Naive thymus-derived CD4-positive, alpha-beta T cell (primary cell): ENCODE measurements at places on chromosomes 16 and 17. TPM values are rescaled to one million over a fixed set of nuclear protein-coding genes. Genes with fewer than 3 reads are reported as not detected.

The EVPL gene
- 0.39 TPM for total RNA-seq

The FOXN1 gene
- total RNA-seq = not detected

- H3K4me1 ChIP-seq = no peaks in the 10 kb centered on the region
- no peak overlapping the region for H3K27ac ChIP-seq
- DNase-seq = no peak
- no peaks in the 10 kb centered on the region for H3K36me3 ChIP-seq
- H3K27me3 ChIP-seq = peaks cover 6% of the 10 kb centered on the region
Observed at GRCh38 chr17:81429821-81430551, 34.7 kb downstream of the BAHCC1 start.

The HYDIN gene
- 0.32 TPM for total RNA-seq

The ALOX15B gene
- not detected for total RNA-seq

- H3K4me3 ChIP-seq = peak within 1 kb of the TSS; percentile 91
- H3K27ac ChIP-seq = peak within 1 kb of the TSS; percentile 62
- peak; percentile 90 for DNase-seq
- H3K36me3 ChIP-seq = peaks cover 5% of the 10 kb centered on the region
- H3K27me3 ChIP-seq = no peaks in the 10 kb centered on the region
Observed at GRCh38 chr17:44708401-44709263, at the start of gene DBF4B. DBF4B (plus strand) TSS chr17:44708665; CDS start chr17:44708821, 156 bp downstream.

The ZPBP2 gene
- total RNA-seq = 0.17 TPM

DNA sequence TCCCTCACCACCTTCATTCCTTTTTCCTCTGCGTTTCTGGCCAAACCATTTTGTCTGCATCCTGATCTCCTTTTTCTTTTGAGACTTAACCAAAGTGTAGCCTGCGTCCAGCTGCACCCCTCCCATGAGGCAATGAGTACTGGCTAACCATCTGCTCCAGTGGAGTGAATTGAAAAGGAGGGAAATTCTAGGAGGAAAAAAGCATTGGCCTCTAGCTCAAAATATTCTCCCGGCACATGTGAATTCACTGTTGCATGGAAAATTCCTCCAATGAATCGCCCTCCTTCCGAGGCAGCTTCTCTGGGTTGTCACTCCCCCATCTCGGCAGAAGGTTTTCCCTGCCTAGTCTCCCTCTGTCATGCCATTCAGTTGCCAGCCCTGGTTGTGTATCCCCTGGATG lies 5.6 kb downstream of the RAP1GAP2 start:
- H3K27ac ChIP-seq = no peak overlapping the region
- H3K36me3 ChIP-seq = peaks cover 12% of the 10 kb centered on the region
- peaks cover 8% of the 10 kb centered on the region for H3K4me1 ChIP-seq
- no peak for DNase-seq

DNA sequence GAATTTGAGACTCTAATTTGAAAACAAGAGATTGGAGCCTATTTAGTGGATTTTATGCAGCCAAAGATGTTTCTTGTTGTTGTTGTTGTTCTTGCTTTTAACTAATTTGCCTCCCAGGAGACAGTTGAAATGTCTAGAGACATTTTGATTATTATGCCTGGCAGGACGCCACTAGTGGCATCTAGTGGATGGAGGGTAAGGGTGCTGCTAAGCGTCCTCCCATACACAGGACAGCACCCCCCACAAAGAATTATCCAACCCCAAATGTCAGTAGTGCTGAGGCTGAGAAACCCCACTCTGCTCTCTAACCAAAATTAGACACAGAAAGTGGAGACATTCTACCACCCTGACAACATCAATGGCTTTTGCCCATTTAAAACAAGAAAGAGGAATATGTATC lies 15.4 kb upstream of the HSBP1 start:
- no peak overlapping the region for H3K27ac ChIP-seq
- H3K36me3 ChIP-seq = no peaks in the 10 kb centered on the region
- H3K27me3 ChIP-seq = peaks cover 2% of the 10 kb centered on the region
- no peak for DNase-seq
- no peaks in the 10 kb centered on the region for H3K4me1 ChIP-seq

DNA sequence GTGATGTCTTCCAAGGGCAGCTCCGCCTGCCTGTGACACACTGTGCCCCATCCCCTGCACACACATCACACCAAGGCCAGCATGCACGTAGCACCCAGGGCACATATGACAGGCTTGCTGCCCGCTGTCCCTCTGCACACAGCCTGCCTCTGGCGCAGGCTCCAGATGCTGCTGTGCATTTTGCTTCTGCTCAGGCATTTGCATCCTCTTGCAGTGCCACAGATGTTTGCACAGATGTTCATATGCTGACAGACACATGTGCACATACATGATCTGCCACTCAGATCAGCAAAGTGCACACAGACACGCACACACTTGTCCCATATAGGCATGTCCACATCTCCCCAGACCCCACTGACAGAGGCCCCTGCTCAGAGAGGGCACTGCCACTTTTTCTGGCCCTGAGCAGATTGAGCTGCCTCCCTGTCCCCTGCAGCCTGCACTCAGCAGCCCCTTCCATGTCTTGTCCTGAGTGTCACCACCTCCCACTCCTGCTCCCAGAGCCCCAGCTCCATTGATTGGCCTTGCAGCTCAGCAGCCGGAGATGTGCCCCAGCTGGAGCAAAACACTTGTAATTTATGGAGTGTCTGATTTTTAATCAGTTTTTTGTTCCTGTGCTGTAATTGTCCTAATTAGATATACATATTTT lies 115.1 kb upstream of the RPL38 start:
- H3K27ac ChIP-seq = no peak overlapping the region
- no peaks in the 10 kb centered on the region for H3K36me3 ChIP-seq
- no peaks in the 10 kb centered on the region for H3K27me3 ChIP-seq
- no peak overlapping the region for H3K4me3 ChIP-seq
- no peaks in the 10 kb centered on the region for H3K4me1 ChIP-seq
